ENCODE measurements at places on chromosomes 4 and X.

- DNase-seq = no peak
These were observed 82.4 kb upstream of the FAM9C start for GRCh38 chrX:13126775-13127174.

DNA sequence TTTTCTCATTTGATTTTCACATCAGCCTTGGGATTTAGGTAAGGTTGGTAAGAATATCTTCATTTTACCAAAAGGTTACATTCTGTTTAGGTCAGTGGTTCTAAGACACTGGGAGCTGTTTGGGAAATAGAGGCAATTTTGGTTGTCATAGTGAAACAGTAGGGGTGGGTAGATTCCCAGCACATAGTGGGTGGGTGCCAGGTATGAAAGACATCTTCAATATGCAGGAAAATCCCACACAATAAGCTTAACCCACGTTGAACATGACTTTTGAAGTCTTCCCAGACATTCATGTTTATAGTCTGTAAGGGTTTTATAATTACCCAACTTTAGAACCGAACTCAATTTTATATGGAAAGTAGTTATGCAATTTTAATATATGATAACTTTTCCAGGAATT lies 249.6 kb downstream of the SNCA start:
- DNase-seq = no peak

GRCh38 chr4:67635331-67635730 lies 65.6 kb downstream of the UBA6 start:
- no peak for DNase-seq

DNA sequence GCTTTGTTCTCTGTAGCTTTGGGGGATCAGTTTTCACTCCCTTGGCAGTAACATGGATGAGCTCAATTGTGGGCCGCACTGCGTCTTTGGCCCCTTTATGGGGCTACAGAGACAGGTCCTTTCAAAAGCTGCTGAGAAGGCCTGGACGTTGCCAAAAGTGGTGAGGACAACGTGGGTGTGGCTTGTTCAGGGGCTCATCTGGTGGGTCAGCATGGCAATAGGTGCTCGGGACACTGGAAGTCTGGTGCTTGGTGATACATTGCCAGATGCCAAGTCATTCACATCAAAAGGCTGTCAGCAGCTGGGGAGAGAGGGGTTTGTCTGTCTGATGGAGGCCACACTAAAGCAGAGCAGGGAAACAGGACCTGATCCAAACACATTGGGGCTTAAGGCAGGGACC lies 149.8 kb upstream of the EOLA2 start:
- DNase-seq = no peak

GRCh38 chr4:69876071-69876470 lies 16.1 kb upstream of the SULT1E1 start:
- no peak for DNase-seq

DNA sequence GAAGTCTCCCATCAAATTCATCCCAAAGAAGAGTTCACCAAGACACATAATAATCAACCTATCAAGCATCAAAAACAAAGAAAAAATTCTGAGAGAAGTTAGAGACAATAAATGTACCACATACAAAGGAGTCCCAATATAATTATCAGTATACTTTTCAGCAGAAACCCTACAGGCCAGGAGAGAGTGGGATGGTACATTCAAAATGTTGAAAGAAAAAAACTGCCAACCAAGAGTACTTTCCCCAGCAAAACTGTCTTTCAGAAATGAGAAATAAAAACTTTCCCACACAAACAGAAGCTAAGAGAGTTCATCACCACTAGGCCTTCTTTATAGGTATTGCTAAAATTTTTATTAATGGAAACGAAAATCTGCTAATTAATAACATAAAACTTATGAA lies 164.4 kb upstream of the LNX1 start:
- no peak for DNase-seq

DNA sequence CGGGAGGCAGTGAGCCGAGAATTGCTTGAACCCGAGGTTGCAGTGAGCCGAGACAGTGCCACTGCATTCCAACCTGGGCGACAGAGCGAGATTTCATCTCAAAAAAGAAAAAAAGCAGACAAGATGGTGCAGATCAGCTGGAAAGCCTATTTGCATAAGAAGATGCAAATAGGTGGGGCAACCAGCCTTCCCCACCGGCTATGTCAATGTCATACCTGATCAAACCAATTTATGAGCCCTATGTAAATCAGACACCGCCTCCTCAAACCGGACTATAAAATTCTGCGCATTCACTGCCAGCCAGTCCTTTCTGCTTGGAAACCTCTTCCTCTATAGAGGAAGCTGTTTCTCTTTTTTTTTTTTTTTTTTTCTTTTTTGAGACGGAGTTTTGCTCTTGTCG lies 64.5 kb upstream of the CHRNA9 start:
- no peak for DNase-seq

- DNase-seq = no peak
These were observed 7.9 kb downstream of the C4orf17 start for GRCh38 chr4:99518601-99519295.

DNA sequence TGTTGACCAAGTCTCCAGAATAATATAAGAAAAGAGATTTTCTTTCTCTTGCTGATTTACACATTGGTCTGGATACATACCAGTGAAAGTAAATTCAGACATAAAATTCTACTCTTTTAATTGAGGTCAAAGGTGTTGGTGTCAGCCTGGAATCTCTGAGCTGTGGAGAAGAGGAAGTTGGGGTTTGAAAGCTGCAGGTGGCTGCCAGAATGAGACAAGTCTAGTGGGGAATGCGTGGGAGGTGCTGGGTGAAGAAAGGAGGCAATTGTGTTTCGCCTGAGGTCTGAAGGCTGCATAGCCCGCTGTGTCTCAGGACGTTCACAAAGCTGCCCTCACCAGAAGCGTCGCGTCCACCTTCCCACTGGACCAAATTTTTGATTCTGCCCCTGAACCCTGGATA lies 31.2 kb downstream of the PHEX start:
- DNase-seq = no peak

DNA sequence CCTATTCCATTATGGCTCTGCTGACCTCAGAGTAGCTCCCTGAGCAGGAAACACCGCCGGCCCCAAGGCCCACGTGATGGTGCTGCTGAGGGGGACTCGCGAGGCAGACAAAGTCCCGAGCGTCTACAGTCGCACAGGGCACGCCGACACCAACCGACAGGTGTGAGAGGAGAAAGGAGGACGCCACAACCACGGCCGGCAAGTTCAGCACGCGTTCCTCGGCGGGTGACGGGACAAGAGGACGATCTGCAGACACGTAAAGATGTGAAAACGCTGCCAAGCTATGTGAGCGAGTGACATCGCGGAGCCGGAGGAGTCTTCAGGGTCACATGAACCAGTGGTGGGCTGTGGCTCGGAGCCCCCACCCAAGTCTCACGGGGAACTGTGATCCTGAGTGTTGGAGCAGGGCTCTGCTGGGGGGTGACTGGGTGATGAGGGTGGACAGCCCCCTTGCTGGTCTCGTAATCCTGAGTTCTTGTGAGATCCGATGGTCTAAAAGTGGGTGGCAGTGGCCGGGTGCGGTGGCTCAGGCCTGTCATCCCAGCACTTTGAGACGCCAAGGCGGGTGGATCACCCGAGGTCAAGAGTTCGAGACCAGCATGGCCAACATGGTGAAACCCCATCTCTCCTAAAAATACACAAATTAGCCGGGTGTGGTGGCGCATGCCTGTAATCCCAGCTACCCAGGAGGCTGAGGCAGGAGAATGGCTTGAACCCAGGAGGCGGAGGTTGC lies 34.0 kb downstream of the PPP2R3B start:
- no peak for DNase-seq

Measured in cortex of kidney (tissue), 1 donor.